ENCODE measurements at places on chromosomes 5 and 9. TPM values are rescaled to one million over a fixed set of nuclear protein-coding genes. Genes with fewer than 3 reads are reported as not detected.

DNA sequence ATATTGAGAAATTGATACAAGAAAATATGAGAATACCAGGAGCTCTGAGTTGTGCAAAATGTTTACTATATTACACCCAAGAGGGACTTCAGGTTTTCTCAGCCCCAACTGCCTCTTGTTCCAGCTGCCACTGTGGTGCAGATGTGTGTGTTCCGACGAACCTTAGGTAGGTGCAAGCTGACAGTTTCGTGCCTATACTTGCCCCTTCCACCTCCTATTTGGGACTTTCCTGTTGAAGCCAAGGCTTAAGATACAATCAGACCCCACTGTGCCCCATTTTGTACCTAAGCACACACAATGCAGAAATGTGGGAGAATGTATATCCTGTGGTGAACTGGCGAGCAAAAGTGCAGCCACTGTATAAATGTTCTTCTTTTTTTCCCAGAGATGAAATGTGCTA lies 80.2 kb downstream of the LURAP1L start:
- no peak for DNase-seq

GRCh38 chr9:89732295-89732938 lies 127.6 kb downstream of the GADD45G start:
- no peak for DNase-seq

Gene PLEKHG4B
- total RNA-seq = 54.8 TPM

DNA sequence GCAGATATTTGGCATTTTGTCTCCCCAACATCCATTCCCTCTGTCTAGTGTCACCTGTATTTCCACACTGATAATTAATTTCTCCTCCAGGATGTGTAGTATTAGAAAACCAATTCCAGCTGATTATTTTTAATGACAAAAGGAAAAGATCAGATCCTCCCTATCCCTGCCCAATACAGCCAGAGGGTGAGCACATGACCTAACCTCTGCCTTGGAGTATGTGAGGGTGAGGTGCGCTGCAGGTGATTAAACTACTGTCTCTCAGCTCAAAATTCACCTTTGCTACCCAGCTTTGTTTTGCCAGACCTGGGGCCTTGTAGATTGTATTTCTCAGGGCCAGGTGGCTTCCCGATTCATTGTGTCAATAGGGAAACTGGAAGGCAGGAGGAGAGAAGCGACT lies 402.1 kb downstream of the PRELID2 start:
- DNase-seq = no peak

Gene NPR3
- total RNA-seq = 0.07 TPM

- peak; percentile 6 for DNase-seq
These were observed 273.2 kb downstream of the SH3GL2 start for GRCh38 chr9:17852108-17852507.

Gene SIGMAR1
- total RNA-seq = 167 TPM

DNA sequence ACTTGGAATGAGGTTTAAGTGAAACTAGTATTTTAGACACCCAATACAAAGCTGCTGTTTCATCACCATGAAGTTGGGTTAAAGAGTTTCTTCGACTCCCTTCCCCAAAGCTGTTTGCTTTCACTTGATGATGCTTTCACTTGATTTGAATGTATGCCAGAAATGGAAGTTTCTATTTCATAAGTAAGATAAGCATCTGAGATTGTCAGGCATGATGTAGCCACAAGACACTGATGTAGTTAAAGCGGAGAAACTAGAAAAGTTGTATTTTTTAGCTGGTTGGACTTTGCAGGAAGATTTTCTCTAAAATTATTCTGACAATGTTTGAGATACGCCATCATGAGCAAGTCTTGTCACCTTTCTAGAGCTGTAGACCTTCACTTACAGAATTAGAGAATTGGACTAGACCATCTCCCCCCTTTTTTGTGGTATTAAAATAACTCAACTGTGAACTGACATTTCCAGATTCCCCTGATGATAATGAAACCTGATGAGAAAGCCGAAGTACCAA lies 20.0 kb downstream of the MOCS2 start:
- no peak for DNase-seq

Gene PCDHB10
- total RNA-seq = 0.89 TPM

- DNase-seq = no peak
These were observed 370.5 kb downstream of the PTPRD start for GRCh38 chr9:10242255-10242654.

Gene TCF7
- 9.7 TPM for total RNA-seq

DNA sequence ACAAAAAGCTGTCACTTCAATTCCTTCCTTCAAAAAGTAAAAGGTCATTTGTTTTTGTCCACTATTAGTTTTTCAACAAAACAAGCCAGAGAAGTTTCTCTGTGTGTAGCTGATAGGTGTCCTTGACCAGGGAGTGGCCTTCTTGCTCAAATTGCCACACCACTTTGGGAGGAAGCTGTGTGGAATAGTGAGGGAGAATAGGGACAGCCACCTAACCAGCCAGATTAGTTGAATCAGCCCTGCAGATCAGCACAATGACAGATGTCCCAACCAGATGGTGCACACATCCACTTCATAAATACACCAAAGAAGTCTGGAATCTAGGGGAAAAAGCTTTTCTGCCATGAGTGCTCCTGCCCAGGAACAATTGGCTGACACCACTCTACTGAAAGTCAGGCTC lies 37.2 kb downstream of the NREP start:
- no peak for DNase-seq

Gene BASP1
- total RNA-seq = 114 TPM

Gene SLC36A2
- total RNA-seq = not detected

Gene PTBP3
- total RNA-seq = 91.5 TPM

Gene PPP1R2B
- total RNA-seq = 0.21 TPM

DNA sequence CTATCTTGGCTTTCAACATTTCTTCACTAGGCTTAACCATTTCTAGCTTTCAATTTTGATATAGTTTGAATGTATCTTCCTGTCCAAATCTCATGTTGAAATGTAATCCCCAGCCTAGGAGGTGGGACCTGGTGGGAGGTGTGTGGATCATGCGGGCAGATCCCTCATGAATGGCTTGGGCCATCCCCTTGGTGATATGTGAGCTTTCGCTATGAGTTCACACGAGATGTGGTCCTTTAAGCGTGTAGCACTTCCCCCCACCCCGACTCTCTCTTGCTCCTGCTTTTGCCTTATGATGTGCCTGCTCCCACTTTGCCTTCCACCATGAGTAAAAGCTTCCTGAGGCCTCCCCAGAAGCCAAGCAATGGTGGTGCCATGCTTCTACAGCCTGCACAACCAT lies 40.6 kb downstream of the PHAX start:
- no peak for DNase-seq

- peak; percentile 37 for DNase-seq
These were observed 20.1 kb downstream of the STK10 start for GRCh38 chr5:172167895-172168294.

DNA sequence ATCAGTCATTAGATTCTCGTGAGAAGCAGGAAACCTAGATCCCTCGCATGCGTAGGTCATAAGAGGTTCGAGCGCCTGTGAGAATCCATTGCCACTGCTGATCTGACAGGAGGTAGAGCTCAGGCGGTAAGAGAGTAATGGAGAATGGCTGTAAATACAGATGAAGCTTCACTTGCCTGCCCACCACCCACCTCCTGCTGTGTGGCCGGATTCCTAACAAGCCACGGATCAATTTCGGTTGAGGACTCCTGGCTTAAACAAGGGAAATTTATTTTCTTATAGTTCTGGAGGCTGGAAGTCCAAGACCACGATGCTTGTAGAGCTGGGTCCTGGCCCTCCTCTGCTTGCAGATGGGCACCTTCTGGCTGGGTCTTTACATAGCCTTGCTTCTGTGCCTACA lies 200.4 kb downstream of the PCSK5 start:
- DNase-seq = peak; percentile 41

Gene SPRY4
- total RNA-seq = 177 TPM

- DNase-seq = no peak
These were observed 38.9 kb downstream of the POLK start for GRCh38 chr5:75550597-75550996.

- peak; percentile 93 for DNase-seq
These were observed 19.3 kb downstream of the CDKN2A start for GRCh38 chr9:21974722-21975409.

DNA sequence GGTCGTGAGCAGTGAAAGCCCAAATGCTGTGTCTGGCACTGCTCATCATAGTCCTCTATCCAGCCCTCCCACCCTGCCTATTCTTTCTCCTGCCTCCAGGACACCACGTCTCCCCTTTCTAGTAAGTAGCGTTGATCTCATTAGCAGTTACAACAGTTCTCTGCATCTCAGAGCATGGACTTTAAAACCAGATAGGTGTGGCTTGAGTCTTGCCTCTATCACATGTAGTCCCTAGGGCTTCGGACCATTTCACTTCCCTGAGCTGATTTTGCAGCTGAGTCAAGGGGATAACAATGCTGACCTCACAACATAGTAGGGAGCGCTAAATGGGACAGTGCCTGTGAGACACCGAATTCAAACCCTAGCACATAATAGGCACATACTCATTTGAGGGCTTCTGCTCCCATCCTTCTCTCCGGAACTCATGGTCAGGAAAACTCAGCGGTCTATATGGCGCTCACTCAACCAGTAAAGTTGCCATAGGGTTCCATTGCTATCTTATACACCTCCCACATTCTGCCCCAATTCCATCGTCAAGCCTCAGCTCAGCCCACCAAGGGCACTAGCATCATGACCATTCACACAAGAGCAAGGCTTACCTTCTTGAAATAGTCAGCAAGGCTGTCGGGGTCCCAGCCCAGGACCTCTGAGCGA lies 515 bp downstream of the LCP2 start:
- no peak for DNase-seq

Gene LHFPL2
- total RNA-seq = 50.8 TPM

DNA sequence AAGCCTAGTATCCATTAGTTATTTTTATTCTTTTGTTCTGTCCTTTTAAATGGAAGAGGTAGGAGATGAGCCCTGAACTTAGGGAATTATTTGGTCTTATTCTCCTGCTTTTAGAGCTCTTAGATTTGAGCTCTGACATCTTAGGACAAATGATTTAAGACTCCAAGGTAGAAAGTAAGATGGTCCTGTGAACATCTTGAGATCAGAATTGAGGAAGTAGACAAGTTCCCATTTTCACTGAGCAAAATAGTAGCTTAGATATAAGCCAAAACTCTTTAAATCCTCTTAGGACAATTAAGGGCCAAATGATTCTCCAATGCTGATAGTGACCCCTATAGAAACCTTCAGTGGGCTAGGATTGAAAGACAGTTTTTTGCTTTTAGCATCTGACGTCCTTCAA lies 53.0 kb upstream of the RUSC2 start:
- no peak for DNase-seq

- DNase-seq = no peak
These were observed 4.0 kb upstream of the LRRC70 start for GRCh38 chr5:62574599-62574998.

GRCh38 chr9:33908114-33908513 lies 91.2 kb downstream of the UBE2R2 start:
- DNase-seq = peak; percentile 46

DNA sequence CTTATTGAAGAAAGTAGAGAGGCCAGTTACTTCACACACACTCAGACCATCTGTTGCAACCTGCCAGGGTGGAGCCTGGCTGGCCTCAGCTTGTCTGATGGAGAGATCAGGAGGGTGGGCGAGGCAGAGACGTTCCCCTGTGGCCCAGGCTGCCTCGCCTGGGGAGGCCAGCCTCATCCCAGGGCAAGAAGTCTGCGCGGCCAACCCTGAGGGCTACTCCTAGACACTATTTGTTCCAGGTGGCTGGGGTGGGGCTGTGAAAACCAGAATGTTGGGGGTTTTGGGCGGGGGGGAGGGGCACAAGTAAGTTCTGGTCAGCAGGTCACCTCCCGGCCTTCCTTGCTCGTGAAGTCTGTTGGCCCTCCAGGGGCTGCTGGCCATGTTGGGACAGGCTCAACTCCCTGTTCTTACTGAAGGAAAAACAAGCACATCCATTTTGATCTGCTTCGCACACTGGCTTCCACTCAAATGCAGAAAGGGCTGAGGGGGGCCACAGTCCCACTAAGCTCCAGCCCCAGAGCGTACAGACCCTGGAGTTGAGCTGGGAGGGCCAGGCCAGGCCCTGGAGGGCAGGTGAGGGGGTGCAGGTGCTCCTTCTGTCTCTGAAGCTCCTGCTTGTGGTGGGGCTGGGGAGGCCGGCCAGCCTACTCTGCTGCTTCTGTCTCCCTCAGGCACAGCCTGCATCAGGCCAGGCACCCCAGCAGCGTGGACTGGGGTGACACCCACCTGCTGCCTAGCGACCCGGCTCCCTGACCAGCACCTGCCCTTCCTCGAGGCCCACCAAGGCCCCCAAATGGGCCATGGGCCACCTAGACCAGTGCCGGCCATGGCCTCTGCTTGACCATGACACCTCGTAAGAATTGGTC lies 46.6 kb downstream of the SECISBP2 start:
- DNase-seq = no peak

GRCh38 chr9:8860925-8861324 lies 1061.3 kb upstream of the DMAC1 start:
- DNase-seq = no peak

DNA sequence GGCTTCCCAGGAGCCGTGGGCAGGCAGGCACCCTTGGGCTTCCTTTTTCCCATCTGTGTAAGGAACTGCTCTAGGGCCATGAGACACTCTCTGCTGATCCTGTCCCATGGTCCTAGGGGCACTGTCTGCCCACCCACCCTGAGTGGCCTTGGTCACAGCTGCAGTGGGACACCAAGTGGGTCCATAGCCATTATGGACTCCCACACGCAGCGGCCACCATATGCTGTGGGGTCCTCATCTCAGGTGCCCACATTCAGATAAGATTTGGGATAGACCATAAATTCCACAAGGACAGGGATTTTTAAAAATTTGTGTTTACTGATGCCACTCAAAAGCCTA lies 180.8 kb downstream of the AUH start:
- DNase-seq = no peak

DNA sequence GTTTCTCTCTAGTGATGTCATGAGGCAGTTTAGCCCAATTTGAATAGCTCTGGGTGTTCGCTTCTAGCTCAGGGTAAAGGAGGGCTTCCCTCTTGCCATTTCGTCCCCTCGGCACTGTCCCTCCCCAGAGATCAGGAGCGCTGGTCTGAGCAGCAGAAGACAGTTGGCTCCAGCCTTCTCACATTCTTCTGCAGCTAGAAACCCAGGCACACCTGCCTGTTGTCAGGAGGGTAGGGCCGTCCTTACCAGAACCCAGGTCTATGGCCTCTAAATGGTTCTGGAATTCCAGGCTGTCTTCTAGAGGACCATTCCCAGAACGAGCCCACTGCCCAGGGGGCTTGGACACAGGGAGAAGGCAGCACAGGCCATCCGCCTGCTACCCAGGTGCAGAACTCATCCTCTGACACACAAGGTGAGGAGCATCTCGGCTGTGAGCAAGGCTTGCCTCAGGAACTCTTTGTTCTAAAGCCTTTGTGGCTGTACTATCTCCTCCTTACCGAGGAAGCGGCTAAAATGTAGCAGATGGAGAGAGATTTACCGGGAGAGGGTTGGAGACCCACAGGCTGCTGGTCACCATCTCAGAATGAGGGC lies 255.6 kb upstream of the IRX2 start:
- no peak for DNase-seq

Gene LECT2
- not detected for total RNA-seq

Gene CRB2
- 9.8 TPM for total RNA-seq

Gene RABGAP1
- 34.0 TPM for total RNA-seq

Gene MACIR
- total RNA-seq = 26.4 TPM

- no peak for DNase-seq
These were observed 1819.8 kb upstream of the C9orf72 start for GRCh38 chr9:29393064-29393463.

Gene ORM1
- total RNA-seq = not detected

Data from GM23338 (cell line).